ENCODE measurements at places on chromosomes 1 and 21.
A peak's percentile ranks its signal among the peaks of the same experiment; 100 is the strongest.

DNA sequence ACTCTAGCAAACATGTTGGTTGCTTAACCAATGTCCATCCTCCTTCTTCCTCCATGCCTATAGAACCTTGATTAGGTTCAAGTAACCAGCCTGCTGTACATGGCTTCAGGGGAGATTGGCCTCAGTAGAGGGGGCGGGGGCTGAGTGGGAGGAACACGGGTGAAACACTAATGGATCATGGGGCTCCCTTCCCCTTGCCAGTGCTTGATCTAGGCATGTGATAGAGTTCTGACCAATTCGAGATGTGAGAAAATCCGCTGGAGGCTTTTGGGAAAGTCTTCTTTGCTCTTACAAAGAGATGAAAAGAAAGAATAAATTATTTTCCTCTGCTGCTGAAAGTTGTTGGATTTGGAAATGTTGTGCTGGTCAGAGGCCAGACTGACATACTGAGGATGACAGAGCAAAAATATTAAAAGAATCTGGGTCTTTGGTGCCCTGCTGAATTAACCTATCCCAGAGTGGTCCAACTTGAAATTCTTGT, 5.2 kb upstream of the OTUD7B start:
- no peaks in the 10 kb centered on the region for H3K36me3 ChIP-seq
- H3K4me1 ChIP-seq, result peaks cover 4% of the 10 kb centered on the region
- no peak overlapping the region for H3K27ac ChIP-seq

GRCh38 chr1:45552331-45552730, 1.7 kb downstream of the AKR1A1 start:
- peaks cover 18% of the 10 kb centered on the region for H3K4me1 ChIP-seq
- H3K27ac ChIP-seq, result peak overlapping the region; percentile 73
- no peak overlapping the region for H3K4me3 ChIP-seq
- no peaks in the 10 kb centered on the region for H3K27me3 ChIP-seq
- no peak for DNase-seq

DNA sequence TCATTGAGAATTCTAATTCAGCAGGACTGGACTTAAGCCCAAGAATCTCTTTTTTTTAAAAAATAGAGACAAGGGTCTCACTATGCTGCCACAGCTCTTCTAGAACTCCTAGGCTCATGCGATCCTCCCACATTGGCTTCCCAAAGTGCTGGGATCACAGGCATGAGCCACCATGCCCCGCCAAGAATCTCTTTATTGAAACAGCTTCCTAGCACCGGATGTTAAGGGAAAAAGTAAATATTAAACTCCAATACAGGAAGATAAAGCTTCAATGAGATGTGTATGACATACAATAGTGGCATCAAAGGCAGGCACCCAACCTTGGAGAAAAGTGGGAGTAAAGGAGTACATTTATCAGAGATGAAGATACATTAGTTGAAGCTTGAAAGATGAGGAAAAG, 25.5 kb downstream of the PUM1 start:
- peaks cover 40% of the 10 kb centered on the region for H3K4me1 ChIP-seq
- no peak overlapping the region for H3K4me3 ChIP-seq
- H3K27ac ChIP-seq, result no peak overlapping the region

- no peaks in the 10 kb centered on the region for H3K27me3 ChIP-seq
- no peak for DNase-seq
- H3K27ac ChIP-seq, result peak overlapping the region; percentile 32
Observed at GRCh38 chr1:117630423-117630998, 24.7 kb downstream of the TENT5C start.

DNA sequence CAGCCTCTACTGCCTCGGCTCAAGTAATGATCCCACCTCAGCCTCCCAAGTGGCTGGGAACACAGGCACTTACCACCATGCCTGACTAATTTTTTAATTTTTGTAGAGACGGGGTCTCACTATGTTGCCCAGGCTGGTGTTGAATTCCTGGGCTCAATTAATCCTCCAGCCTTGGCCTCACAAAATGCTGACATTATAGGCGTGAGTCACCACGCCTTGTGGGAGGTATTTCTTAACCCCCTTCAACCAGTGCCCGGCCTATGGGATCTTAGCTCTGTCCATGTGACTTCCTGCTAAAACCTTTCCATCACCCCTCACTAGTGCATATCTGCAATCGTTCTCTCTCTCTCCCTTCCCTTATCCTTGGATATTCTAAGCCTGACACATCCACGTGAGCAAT, 86.4 kb downstream of the FOXD2 start:
- no peak overlapping the region for H3K4me3 ChIP-seq
- H3K27ac ChIP-seq, result no peak overlapping the region
- peaks cover 57% of the 10 kb centered on the region for H3K27me3 ChIP-seq
- no peaks in the 10 kb centered on the region for H3K4me1 ChIP-seq

DNA sequence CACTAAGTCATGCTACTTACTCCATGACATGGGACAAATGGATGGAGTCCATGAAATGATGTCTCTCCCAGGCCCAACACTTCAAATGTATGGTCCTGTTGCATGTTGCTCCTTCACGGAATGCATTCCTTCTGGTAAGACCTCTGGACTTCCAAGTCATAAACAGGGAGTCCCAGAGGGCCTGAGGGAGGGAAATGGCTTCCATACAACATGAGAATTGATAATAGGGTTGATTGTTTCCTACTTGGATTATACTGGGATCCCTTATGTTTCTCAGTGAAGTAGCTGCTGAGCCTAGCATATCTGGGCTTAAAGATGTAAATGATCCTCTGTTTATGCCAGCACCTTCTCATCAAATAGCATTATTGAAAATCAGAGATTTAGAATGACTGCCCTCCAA, 104.2 kb upstream of the MAGI3 start:
- no peaks in the 10 kb centered on the region for H3K4me1 ChIP-seq
- no peak overlapping the region for H3K27ac ChIP-seq
- no peak overlapping the region for H3K4me3 ChIP-seq
- H3K27me3 ChIP-seq, result peaks cover 37% of the 10 kb centered on the region
- H3K36me3 ChIP-seq, result no peaks in the 10 kb centered on the region

- H3K4me1 ChIP-seq, result peaks cover 72% of the 10 kb centered on the region
- no peaks in the 10 kb centered on the region for H3K27me3 ChIP-seq
- peak overlapping the region; percentile 96 for H3K27ac ChIP-seq
- DNase-seq, result no peak
- peaks cover 4% of the 10 kb centered on the region for H3K36me3 ChIP-seq
Observed at GRCh38 chr1:160578175-160578524, 1.1 kb downstream of the CD84 start.

- H3K4me3 ChIP-seq, result no peak overlapping the region
- no peak overlapping the region for H3K27ac ChIP-seq
- no peaks in the 10 kb centered on the region for H3K36me3 ChIP-seq
Observed at GRCh38 chr1:190178827-190179226, 298.8 kb downstream of the BRINP3 start.

GRCh38 chr1:203655671-203656070, 29.0 kb downstream of the ATP2B4 start:
- H3K27ac ChIP-seq, result peak overlapping the region; percentile 98
- DNase-seq, result no peak
- peaks cover 2% of the 10 kb centered on the region for H3K36me3 ChIP-seq
- H3K4me1 ChIP-seq, result peaks cover 47% of the 10 kb centered on the region
- H3K4me3 ChIP-seq, result peak overlapping the region; percentile 58

GRCh38 chr1:105909811-105910210, 1146.7 kb upstream of the PRMT6 start:
- no peak overlapping the region for H3K4me3 ChIP-seq
- no peaks in the 10 kb centered on the region for H3K27me3 ChIP-seq
- no peak for DNase-seq
- H3K27ac ChIP-seq, result no peak overlapping the region

- no peaks in the 10 kb centered on the region for H3K27me3 ChIP-seq
- peak overlapping the region; percentile 60 for H3K4me3 ChIP-seq
- H3K27ac ChIP-seq, result peak overlapping the region; percentile 62
- no peaks in the 10 kb centered on the region for H3K4me1 ChIP-seq
- DNase-seq, result no peak
- H3K36me3 ChIP-seq, result no peaks in the 10 kb centered on the region
Observed at GRCh38 chr1:31487143-31487542, 74.1 kb downstream of the SERINC2 start.

DNA sequence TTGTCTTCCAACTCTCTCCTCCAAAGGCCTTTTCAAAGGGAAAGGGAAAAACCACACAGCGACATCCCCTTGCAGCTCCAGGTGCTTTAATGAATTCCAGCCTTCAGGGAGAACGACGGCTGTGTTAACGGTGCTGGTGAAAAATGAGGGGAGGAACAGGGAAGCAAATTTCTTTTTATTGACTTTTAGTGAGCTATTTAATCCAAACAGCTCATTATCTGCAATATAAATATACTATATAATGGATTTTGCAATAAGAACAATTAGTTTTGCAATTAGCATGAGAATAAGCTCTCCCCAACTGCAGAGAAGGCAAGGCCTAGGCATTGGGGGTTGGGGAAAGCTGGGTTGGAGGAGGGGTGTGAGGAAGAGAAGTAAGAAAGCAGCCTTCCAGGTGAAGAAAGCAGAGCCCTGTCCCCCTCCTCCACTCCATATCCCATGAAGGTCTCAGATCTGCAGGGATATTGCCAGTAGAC, 159.0 kb upstream of the ZC3H12A start:
- H3K4me1 ChIP-seq, result peaks cover 2% of the 10 kb centered on the region
- peaks cover 97% of the 10 kb centered on the region for H3K27me3 ChIP-seq
- H3K36me3 ChIP-seq, result peaks cover 8% of the 10 kb centered on the region
- H3K27ac ChIP-seq, result no peak overlapping the region
- no peak overlapping the region for H3K4me3 ChIP-seq

GRCh38 chr1:240644732-240645131, 32.8 kb upstream of the GREM2 start:
- H3K27me3 ChIP-seq, result no peaks in the 10 kb centered on the region
- H3K36me3 ChIP-seq, result no peaks in the 10 kb centered on the region
- H3K4me3 ChIP-seq, result no peak overlapping the region
- H3K4me1 ChIP-seq, result peaks cover 3% of the 10 kb centered on the region
- DNase-seq, result no peak
- H3K27ac ChIP-seq, result no peak overlapping the region

DNA sequence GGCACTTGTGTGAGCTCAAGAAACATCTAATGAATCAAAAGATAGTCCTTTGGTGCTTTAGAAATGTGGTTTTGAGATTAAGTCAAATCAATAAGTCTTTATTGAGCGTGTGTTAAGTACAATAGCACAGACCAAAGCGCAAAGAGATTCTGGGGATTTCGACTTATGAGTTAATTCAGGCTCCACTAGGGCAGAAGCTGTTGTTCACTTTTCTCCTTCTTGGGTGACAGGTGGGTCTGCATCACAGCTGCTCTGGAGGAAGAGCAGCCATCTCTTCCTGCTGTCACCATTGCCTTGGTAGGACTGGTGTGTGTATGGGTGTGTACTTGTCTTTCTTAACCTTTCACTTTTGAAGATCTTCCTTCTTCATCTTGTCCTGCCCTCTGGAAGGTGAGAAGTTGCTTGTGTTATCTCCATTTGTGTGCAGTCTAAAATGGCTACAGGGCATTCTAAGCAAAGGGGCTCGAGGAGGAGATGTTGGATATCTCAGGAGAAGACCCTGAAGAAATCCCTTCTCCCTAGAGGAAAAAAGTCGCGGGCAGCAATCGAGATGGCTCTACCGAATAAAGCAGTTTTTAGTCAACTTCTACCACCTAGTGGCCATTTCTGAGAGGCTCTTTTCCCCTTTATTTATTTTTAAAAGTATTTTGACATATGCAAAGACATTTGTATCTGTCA, 22.9 kb upstream of the DISC1 start:
- peak overlapping the region; percentile 94 for H3K4me3 ChIP-seq
- H3K27ac ChIP-seq, result peak overlapping the region; percentile 91
- no peaks in the 10 kb centered on the region for H3K27me3 ChIP-seq
- DNase-seq, result peak; percentile 17

- no peak for DNase-seq
- peak overlapping the region; percentile 31 for H3K4me3 ChIP-seq
- H3K36me3 ChIP-seq, result no peaks in the 10 kb centered on the region
- no peaks in the 10 kb centered on the region for H3K27me3 ChIP-seq
Observed at GRCh38 chr1:8465692-8466091, 147.8 kb downstream of the SLC45A1 start.

- no peak for DNase-seq
- no peaks in the 10 kb centered on the region for H3K36me3 ChIP-seq
- H3K27ac ChIP-seq, result no peak overlapping the region
- H3K4me3 ChIP-seq, result no peak overlapping the region
Observed at GRCh38 chr1:24850328-24850920, 79.7 kb downstream of the RUNX3 start.

GRCh38 chr1:167722870-167723251, 1.1 kb downstream of the MPZL1 start:
- H3K4me3 ChIP-seq, result peak overlapping the region; percentile 97
- H3K36me3 ChIP-seq, result peaks cover 2% of the 10 kb centered on the region
- DNase-seq, result no peak
- H3K27ac ChIP-seq, result peak overlapping the region; percentile 16
- no peaks in the 10 kb centered on the region for H3K27me3 ChIP-seq

DNA sequence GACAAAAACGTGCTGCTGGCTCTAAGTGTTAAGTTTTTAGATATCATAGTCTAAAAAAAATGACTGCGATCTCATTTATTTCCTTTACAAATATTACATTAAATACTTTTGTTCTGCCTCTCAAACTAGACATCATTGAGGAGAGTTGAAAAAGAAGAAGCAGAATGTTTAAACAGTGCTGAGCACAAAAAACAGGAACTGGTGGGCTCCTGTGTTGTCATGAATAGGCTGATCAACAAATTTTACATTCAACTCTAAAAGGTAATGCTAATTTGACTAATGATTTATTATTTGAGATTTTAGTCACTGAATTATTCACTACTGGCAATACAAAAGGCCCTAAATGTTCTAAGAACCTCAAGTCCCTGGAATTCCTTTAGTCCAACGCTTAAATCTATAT, 66.1 kb downstream of the GPATCH2 start:
- H3K27ac ChIP-seq, result no peak overlapping the region
- H3K27me3 ChIP-seq, result no peaks in the 10 kb centered on the region
- H3K4me1 ChIP-seq, result no peaks in the 10 kb centered on the region
- no peak overlapping the region for H3K4me3 ChIP-seq

DNA sequence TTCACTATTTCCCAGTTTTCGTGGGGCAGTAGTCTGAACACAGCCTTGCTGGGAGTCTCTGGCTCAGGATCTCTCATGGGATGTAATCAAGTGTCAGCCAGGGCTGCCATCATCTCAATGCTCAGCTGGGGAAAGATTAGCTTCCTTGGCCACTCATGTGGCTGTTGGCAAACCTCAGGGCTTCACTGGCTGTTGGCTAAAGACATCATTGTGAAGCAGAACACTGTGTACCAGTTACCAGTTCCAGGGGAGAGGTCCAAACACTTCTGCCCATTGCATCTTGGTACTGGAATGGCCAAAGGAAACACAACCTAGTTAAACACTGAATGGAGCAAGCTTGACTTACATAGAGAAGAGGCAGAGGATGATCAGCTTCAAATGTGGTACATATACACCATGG, 33.7 kb downstream of the AADACL4 start:
- no peak for DNase-seq
- H3K4me1 ChIP-seq, result no peaks in the 10 kb centered on the region
- H3K27ac ChIP-seq, result no peak overlapping the region
- peaks cover 36% of the 10 kb centered on the region for H3K27me3 ChIP-seq
- no peak overlapping the region for H3K4me3 ChIP-seq
